Eye (tissue), 1 donor: ENCODE measurements at places on chromosomes 7 and 10.

GRCh38 chr10:30857803-30858202, 173.9 kb downstream of the ZNF438 start:
- DNase-seq: no peak

- DNase-seq: no peak
Measured at GRCh38 chr10:5631936-5632335, 34.5 kb downstream of the ASB13 start.

GRCh38 chr10:126455766-126456405, 67.6 kb upstream of the ADAM12 start:
- no peak for DNase-seq

DNA sequence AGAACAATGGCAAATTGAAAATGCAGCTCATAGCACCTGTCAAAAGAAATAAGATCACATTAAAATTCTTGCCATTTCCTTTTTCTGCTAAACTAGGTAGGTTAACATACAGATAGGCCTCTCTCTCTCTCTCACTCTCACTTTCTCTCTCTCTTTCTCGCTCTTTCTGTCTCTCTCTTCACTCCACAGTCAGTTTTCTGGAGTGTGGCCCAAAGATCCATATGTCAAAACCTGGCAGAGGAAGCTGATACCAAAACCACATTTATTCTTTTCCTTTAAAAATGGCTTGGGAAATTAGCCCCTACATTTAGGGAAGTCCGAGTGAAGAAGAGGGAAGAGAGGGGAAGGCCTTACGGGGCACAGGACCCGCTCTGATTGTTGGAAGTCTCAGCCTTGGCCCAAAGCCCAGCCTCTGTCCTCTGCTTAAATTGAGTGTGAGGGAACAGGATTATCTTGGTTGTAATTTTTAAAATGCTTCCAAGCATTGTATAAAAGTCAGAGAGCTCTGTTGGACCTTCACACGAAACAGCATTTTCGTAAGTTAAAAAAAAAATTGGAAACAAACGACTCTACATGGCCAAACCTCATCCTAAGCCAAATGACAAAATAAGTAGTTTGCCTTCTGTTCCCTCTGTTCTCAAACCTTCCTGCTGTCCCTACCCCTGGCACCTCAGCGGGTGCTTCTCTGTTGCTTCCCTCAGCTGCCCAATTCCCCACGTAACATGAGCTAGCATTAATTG, 83.2 kb downstream of the FRMD4A start:
- DNase-seq: peak; percentile 61

GRCh38 chr7:41130086-41130485, 572.8 kb downstream of the INHBA start:
- peak; percentile 41 for DNase-seq

DNA sequence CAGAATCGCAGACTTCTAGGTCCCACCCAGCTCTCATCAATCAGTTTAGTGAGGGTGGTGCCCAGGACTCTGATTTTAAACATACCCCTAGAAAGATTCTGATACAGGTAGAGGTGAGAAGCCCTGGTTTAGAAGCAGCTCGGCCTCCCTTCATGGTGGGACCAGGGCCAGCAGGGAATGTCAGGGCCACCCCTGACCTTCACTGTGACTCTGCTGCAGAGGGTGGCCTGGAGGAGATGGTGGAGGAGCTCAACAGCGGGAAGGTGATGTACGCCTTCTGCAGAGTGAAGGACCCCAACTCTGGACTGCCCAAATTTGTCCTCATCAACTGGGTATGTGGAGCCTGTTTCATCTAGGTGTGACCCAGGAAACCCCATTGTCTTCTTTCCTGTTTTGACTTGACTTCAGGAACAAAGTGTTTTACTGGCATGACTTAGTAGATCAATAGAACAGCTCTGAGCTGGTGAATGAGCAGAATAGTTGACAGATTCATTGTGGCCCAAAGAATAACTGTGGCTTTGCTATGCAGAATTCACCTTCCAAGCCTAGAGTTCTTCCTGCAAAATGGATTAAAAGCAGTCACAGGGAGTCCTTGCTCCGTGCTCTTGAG, 7.2 kb downstream of the DBNL start:
- no peak for DNase-seq

- DNase-seq: no peak
Measured at GRCh38 chr10:124285587-124286527, 132.9 kb downstream of the OAT start.

GRCh38 chr10:91424016-91424415, 13.9 kb downstream of the HECTD2 start:
- no peak for DNase-seq

GRCh38 chr7:15764851-15765382, 78.4 kb upstream of the MEOX2 start:
- DNase-seq: no peak

GRCh38 chr10:69864321-69864720, 62.6 kb downstream of the COL13A1 start:
- DNase-seq: no peak

- no peak for DNase-seq
Measured at GRCh38 chr10:79947083-79947415, 1.9 kb downstream of the SFTPD start.

DNA sequence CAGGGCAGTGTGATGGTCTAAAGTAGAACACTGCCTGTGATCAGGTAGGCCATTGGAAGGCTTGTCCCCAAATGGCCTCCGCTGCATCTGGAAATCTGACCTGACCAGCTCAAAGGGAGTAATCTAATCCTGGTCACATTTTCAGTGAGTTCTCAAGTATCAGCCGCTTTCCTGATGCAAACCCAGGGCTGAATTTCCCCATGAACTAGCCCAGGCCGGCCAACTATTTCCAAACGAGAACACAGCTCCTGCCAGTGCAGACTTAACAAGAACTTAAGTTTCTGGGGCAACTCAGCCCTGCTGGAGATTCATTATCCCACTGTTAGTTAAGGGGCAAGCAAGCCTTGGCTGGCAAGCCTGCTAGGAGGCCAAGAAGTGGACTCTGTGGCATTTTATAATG, 59.6 kb upstream of the FAM180A start:
- no peak for DNase-seq

GRCh38 chr7:49088017-49088416, 163.7 kb downstream of the CDC14C start:
- DNase-seq: no peak

DNA sequence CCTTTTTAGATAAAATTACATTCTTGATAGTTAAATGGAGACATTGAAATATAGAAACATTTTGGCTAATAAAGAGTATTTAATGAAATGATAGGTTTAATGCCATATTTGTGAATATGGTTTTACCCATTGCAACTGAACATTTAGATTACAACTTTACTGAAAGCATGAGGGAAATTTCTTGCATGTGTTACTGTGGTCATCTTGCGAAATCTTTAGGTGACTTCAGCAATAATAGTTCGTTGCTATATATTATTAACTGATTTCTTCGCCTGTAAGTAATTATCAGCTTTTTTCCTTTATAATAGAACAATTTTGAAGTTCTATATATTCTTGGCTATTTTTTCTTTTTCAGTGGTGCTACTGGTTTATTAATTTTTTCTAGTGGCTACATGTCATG, 83.2 kb downstream of the MLLT10 start:
- no peak for DNase-seq

DNA sequence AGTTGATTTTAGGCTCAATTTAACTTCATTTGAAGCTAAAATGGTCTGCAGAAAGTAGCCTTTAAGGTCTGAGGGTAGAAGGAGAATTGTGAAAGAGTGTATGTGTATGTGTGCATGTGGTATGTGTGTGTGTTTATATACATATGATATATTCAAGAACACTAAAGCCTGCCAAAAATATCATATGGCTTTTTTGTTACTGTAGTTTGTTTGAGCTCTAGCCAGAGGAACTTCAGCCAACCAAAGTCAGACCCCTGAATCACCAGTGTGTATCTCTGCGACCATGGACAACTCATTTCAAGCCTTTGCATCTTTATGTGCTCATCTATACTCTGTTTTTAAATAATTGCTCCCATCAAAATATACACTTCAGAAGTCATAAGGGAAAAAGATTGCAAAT, 58.4 kb upstream of the HDAC9 start:
- no peak for DNase-seq

DNA sequence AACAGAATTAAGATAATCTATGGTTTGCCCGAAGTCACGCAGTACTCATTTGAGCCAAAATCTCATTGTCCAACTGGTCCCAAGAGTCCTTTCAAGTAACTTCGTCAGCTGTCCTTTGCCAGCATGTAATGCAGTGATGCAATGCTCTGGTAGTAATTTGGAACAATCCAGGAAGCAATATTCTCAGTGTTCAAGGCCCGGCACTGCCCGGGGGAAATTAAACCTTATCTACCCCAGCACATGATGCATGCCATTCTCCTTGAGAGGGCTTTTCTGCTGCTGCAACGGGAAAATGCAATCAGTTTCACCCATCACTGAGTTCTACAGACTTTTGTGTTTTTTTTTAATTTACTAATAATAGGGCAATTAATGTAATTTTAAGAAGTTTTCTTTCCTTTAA, 77.6 kb upstream of the NME8 start:
- no peak for DNase-seq
